Aorta (tissue), 5 donors: ENCODE measurements at places on chromosomes 12 and 14. TPM values are rescaled to one million over a fixed set of nuclear protein-coding genes. Genes with fewer than 3 reads are reported as not detected.

ASB2 gene
- 53.3 TPM for total RNA-seq

SLCO1A2 gene
- total RNA-seq: not detected

ETV6 gene
- 73.7 TPM for total RNA-seq

KSR2 gene
- not detected for total RNA-seq

TAS2R30 gene
- total RNA-seq: 6.9 TPM

PLA2G1B gene
- 0.91 TPM for total RNA-seq

PMEL gene
- total RNA-seq: 0.93 TPM

HOXC6 gene
- total RNA-seq: 17.1 TPM

POLE2 gene
- 3.2 TPM for total RNA-seq

PTGER2 gene
- total RNA-seq: 5.1 TPM

HHIPL1 gene
- 2.5 TPM for total RNA-seq

GRCh38 chr12:93857991-93858447 is 180.8 kb downstream of the CRADD start:
- no peak overlapping the region for H3K4me3 ChIP-seq
- H3K27ac ChIP-seq: no peak overlapping the region
- H3K4me1 ChIP-seq: no peaks in the 10 kb centered on the region
- no peaks in the 10 kb centered on the region for H3K36me3 ChIP-seq
- DNase-seq: no peak

- no peaks in the 10 kb centered on the region for H3K4me1 ChIP-seq
- DNase-seq: no peak
- no peak overlapping the region for H3K4me3 ChIP-seq
- H3K27me3 ChIP-seq: no peaks in the 10 kb centered on the region
Observed at GRCh38 chr12:105481392-105482300, 151.2 kb downstream of the C12orf75 start.

GRCh38 chr12:31393004-31393550 is 67.1 kb upstream of the SINHCAF start:
- H3K36me3 ChIP-seq: peaks cover 7% of the 10 kb centered on the region
- no peak overlapping the region for H3K27ac ChIP-seq
- no peak for DNase-seq
- no peaks in the 10 kb centered on the region for H3K4me1 ChIP-seq
- no peak overlapping the region for H3K4me3 ChIP-seq
- no peaks in the 10 kb centered on the region for H3K27me3 ChIP-seq

DNA sequence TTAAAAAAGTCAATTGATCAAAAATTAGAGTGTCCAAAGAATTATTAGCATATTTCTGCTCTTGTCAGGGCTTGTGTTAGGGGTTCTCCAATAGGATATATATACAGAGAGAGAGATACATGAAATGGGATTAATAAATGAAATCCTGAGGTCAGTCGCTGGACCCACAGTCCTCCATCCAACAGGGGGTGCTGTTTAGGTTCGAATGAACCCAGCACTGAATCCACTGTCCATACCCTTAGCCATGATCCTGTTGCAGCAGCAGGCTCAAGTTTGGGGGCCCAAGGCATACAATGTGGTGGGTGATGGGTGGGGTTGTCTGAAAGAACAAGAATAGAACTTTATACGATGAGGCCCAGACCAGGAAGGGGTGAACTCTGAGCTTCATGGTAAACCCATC is 780 bp upstream of the MYO1H start:
- H3K36me3 ChIP-seq: no peaks in the 10 kb centered on the region
- H3K27me3 ChIP-seq: no peaks in the 10 kb centered on the region
- H3K4me1 ChIP-seq: no peaks in the 10 kb centered on the region
- DNase-seq: no peak

DNA sequence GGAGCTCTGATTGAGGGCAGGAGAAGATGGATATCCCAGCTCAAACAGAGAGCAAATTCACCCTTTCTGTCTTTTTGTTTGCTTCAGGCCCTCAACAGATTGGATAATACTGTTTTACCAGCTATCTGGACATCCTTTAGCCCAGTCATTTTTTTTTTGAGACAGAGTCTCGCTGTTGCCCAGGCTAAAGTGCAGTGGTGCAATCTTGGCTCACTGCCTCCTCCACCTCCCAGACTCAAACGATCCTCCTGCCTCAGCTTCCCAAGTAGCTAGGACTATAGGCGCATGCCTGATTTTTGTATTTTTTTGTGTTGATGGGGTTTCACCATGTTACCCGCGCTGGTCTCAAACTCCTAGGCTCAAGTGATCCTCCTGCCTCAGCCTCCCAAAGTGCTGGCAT is 40.8 kb downstream of the ARF6 start:
- H3K27me3 ChIP-seq: no peaks in the 10 kb centered on the region
- H3K4me1 ChIP-seq: no peaks in the 10 kb centered on the region
- no peaks in the 10 kb centered on the region for H3K36me3 ChIP-seq

GRCh38 chr14:101207897-101208296 is 304.4 kb upstream of the RTL1 start:
- no peak overlapping the region for H3K27ac ChIP-seq
- no peak for DNase-seq
- no peaks in the 10 kb centered on the region for H3K4me1 ChIP-seq
- H3K36me3 ChIP-seq: no peaks in the 10 kb centered on the region

GRCh38 chr12:94699801-94700200 is 49.4 kb upstream of the TMCC3 start:
- no peak for DNase-seq
- no peak overlapping the region for H3K4me3 ChIP-seq
- H3K36me3 ChIP-seq: no peaks in the 10 kb centered on the region

- DNase-seq: no peak
- H3K4me3 ChIP-seq: no peak overlapping the region
- H3K4me1 ChIP-seq: peaks cover 2% of the 10 kb centered on the region
- H3K27me3 ChIP-seq: no peaks in the 10 kb centered on the region
- no peaks in the 10 kb centered on the region for H3K36me3 ChIP-seq
Observed at GRCh38 chr14:64845878-64846277, 33.8 kb downstream of the SPTB start.

DNA sequence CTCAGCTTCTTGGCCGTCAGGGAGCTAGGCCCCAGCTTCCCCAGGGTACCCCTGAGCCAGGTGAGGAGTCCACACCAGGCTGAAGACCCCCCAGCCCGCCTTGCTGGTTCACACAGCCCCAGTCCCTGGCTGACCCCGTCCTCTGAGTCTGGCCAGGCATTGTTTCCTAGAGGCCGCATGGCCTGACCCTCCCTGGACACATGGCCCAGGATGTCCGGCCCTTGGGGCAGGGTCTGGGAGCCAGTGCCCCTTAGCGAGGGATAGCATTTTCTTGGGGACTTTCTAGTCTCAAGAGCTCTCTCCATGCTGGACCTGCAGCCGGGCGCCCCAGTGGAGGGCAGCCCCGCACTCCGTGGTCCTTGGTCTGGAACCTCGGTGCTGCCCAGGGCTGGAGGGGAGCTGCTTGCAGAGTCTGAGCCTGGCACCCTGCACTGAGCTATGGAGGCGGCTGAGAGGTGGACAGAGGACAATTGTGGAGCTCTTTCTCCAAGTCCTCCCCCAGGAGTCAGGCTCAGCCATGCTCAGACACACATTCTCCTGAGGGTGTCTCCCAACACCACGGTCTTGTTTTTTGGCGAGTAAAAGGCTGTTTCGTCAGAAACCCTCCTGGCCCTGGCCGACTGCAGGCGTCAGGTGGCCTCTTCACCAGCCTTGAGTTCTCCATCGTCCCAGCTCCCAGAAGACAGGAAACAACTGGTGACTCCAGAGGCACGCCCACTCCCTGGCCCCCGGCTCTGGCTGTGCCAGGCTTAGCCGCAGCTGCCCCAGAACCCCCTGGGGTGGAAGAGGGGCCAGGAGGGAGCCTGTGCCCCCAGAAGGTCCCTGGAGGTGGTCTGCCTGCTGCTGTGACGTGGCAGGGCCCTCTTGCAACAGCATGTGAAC is 17.6 kb upstream of the CRIP2 start:
- no peak for DNase-seq
- no peak overlapping the region for H3K4me3 ChIP-seq
- H3K27me3 ChIP-seq: no peaks in the 10 kb centered on the region
- no peaks in the 10 kb centered on the region for H3K4me1 ChIP-seq

- DNase-seq: no peak
- peaks cover 3% of the 10 kb centered on the region for H3K4me1 ChIP-seq
- no peaks in the 10 kb centered on the region for H3K27me3 ChIP-seq
Observed at GRCh38 chr12:122125452-122126341, 47.1 kb downstream of the MLXIP start.

GRCh38 chr12:50888666-50889065 is 45.9 kb downstream of the TMPRSS12 start:
- H3K27me3 ChIP-seq: no peaks in the 10 kb centered on the region
- no peaks in the 10 kb centered on the region for H3K36me3 ChIP-seq
- no peak overlapping the region for H3K27ac ChIP-seq
- H3K4me1 ChIP-seq: no peaks in the 10 kb centered on the region
- DNase-seq: no peak

GRCh38 chr12:44015333-44015941 is 179.6 kb downstream of the TMEM117 start:
- no peak overlapping the region for H3K4me3 ChIP-seq
- H3K27ac ChIP-seq: no peak overlapping the region
- no peaks in the 10 kb centered on the region for H3K4me1 ChIP-seq
- H3K36me3 ChIP-seq: no peaks in the 10 kb centered on the region
- H3K27me3 ChIP-seq: no peaks in the 10 kb centered on the region

DNA sequence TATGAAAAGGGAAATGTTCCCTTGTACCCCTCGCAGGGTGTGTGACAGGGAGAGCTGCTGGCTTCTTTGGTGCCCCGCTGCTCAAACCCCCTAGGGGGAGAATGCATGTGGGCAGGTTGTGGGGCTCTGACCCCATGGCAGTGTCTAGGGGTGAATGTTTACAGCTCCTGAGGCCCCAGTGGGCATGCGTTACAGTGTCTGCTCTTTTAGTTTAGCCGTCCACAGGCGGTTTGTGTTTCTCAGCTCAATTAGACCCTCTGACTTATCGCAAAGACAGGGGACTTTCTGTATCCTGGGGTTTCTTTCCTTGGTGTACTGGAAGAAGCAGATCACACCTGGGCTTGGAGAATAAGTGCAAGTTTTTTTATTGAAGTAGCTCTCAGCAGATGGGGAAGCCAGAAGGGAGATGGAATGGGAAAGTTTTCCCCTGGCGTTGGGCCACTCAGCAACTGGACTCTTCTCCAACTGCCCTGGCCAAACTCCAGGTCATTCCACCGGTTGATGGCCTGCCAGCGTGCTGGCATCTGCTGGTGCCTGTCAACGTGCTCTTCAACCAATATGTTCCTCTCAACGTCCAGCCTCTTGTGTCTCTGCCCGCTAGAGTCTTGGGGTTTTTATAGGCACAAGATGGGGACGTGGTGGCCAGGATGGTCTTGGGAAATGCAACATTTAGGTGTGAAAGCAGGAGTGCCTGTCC is 720.9 kb downstream of the FSCB start:
- no peaks in the 10 kb centered on the region for H3K36me3 ChIP-seq
- no peak overlapping the region for H3K4me3 ChIP-seq
- DNase-seq: no peak
- no peaks in the 10 kb centered on the region for H3K4me1 ChIP-seq

DNA sequence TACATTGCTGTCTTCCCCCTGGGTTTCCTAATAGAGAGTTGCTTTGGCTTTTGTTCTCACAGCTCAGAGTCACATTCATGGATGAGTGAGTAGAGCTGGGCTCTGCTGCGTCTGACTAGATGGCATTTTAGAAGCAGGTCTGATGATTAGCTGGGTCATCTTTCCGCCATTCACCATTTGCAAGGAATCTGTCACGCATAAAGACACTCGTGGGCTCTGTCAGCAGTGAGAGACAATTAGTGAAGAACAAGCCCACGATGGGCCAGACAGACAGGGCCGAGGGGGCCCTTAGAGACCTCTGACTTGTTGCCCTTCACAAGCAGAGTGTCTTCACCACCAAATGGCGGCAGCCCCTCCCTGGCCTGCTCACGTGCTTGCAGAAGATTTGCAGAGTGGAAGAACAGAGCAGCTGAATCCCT is 175.0 kb downstream of the CRADD start:
- no peaks in the 10 kb centered on the region for H3K4me1 ChIP-seq
- H3K27ac ChIP-seq: no peak overlapping the region
- H3K36me3 ChIP-seq: no peaks in the 10 kb centered on the region
- no peaks in the 10 kb centered on the region for H3K27me3 ChIP-seq

DNA sequence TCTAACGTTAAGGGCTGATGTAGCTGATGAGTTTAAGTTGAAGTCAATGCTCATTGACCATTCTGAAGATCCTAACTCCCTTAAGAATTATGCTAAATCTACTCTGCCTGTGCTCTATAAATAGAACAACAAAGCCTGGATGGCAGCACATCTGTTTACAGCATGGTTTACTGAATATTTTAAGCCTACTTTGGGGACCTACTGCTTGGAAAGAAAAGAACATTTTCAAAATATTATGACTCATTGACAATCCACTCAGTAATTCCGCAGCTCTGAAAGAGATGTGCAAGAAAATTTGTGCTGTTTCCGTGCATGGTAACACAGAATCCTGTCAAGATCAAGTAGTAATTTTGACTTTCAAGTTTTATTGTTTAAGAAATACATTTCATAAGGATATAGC is 35.0 kb upstream of the NAV3 start:
- DNase-seq: no peak
- no peaks in the 10 kb centered on the region for H3K36me3 ChIP-seq
- no peak overlapping the region for H3K27ac ChIP-seq
- H3K4me1 ChIP-seq: no peaks in the 10 kb centered on the region
- no peaks in the 10 kb centered on the region for H3K27me3 ChIP-seq
- no peak overlapping the region for H3K4me3 ChIP-seq

DNA sequence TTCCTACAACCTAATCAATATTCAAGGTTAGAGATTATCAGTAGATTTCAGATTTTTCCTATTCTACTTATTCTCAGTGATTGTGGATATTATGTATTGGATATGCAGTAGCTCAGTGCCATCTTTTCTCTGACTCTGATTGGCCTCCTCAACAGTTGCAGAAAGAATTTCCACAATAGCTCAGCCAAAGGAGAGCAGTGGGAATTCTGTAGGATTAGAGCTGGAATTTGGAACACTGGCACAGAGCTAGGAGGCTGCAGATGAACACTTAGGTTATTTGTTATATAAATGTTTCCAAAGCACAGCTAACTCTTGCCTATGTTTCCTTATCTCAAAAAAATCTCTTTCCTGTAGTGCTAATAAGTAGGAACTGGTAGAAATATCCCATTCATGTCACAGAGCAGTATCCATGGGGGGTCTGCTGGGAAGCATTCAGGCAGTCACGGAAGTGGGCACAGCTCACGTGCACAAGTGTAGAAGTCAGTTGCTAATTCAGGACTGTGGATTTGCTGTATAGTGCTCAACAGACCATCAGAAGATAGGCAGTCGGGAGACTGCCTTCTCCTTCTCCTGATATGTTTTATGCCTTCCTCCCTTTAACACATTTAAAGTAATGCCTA is 116.2 kb upstream of the TMEM260 start:
- no peaks in the 10 kb centered on the region for H3K27me3 ChIP-seq
- no peaks in the 10 kb centered on the region for H3K4me1 ChIP-seq
- no peak overlapping the region for H3K4me3 ChIP-seq
- no peak overlapping the region for H3K27ac ChIP-seq
- no peak for DNase-seq
